Activated T-helper 1 cell treated with anti-CD3 and anti-CD28 coated beads, Interleukin-2, amount 50 U/mL, for 16 hours (primary cell): ENCODE measurements at places on chromosomes 13 and 19.

- peak; percentile 9 for DNase-seq
Measured at GRCh38 chr13:29707876-29708543, 112.5 kb upstream of the SLC7A1 start.

GRCh38 chr19:16159655-16160054 is 13.7 kb downstream of the CIB3 start:
- DNase-seq: no peak

- no peak for DNase-seq
Measured at GRCh38 chr19:18650021-18650390, 13.2 kb downstream of the KLHL26 start.

DNA sequence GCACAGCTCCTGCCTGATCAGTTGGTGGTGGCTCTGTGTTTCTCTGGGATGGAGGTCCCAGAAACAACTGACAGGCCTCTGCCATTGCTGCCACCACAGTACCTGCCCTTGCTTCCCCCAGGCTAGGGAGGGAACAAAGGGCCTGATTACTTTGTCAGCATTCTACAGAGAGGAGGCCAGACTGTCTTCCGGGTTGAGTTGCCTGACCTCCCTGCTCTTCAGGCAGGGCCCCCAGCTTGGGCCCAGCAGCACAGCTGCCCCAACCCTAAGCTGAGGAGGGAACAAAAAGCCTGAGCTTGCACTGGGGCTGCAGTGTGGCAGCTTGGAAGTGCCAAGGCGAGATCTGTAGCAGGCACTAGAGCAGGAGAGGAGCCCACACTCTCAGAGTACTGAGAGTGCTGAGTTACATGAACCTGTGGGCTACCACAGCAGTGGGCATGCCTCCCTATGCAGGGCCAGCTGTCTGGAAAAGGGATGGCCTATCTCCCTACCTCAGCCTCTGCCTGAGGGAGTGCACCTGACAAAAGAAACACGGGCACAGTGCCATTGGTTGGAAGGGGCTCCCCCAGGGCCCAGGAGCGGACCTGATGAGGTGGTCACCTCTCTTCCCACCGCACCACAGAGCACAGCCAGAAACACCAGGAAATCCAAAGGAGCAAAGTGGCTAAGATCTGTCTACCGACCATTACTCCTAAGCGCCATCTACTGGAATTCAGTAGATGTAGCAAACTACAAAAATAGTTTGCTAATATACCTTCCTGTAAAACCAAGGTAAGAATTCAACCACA is 24.4 kb downstream of the SLC25A15 start:
- DNase-seq: no peak

DNA sequence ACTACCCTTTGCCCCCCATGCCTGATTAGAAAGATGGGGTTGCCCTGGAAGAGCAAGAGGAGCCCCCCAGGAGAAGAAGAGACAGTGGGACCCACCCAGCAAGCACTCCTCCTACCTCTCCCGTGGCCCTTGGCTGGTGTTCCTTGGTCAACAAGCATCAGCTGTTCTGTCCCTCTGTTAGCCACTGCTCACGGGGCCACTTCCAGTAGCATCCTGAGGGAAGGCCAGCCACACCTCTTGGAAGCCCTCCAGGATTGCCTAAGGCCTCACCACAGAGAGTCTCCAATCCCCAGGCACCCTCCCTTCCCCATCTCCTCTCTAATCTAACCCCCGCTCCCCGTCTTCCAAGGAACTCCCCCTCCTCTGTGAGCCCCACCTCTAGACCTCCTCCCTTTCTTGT is 15.1 kb upstream of the DPP9 start:
- DNase-seq: no peak
